ENCODE measurements at places on chromosomes 2 and 18.

DNA sequence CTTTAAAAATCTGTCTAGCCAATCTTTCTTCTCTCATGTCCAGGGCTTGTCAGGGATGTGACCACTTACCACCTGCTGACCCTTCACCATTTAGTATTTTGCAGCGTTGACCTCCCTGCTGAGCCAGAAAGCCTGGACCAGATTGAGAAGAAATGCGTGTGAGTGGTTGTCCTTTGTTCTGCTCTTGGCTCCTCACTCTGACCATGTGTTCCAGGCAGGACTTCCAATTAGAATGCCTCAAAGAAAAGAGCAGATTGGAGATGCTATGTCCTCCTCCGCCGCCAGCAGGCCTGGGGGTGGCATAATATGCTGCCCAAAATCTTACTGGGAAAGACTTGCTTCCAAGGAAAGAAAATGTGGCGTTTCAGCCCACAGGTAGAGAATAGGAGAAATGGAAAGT, 894.1 kb downstream of the SLC4A3 start:
- no peak for DNase-seq

- peak; percentile 61 for DNase-seq
Observed at GRCh38 chr2:24855726-24856125, 62.5 kb downstream of the CENPO start.

DNA sequence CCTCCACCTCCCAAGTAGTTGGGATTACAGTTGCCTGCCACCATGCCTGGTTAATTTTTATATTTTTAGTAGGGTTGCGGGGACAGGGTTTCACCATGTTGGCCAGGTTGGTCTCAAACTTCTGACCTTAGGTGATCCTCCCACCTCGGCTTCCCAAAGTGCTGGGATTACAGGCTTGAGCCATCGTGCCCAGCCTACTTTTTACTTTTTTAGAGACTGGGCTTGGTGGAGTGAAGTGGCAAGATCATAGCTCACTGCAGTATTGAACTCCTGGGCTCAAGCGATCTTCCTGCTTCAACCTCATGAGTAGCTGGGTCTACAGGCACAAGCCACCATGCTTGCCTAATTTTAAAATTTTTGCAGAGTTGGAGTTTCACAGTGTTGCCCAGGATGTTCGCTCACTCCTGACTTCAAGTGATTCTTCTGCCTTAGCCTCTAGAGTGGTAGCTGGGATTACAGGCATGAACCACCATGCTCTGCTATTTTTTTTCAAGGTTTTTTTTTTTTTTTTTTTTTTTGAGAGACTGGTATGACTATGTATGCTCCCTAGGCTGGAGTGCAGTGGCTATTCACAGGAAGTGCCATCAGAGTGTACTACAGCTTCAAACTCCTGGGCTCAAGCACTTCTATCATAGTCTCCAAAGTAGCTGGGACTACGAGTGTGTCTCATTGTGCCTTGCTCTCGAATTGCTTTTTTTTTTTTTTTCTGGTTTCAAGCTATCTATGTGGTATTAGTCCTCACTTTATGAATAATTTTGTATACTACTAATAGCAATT, 11.9 kb downstream of the MSH2 start:
- no peak for DNase-seq

GRCh38 chr2:85705680-85706039, 11.5 kb downstream of the GNLY start:
- peak; percentile 83 for DNase-seq

GRCh38 chr2:109275120-109276012, 146.4 kb downstream of the SH3RF3 start:
- no peak for DNase-seq

DNA sequence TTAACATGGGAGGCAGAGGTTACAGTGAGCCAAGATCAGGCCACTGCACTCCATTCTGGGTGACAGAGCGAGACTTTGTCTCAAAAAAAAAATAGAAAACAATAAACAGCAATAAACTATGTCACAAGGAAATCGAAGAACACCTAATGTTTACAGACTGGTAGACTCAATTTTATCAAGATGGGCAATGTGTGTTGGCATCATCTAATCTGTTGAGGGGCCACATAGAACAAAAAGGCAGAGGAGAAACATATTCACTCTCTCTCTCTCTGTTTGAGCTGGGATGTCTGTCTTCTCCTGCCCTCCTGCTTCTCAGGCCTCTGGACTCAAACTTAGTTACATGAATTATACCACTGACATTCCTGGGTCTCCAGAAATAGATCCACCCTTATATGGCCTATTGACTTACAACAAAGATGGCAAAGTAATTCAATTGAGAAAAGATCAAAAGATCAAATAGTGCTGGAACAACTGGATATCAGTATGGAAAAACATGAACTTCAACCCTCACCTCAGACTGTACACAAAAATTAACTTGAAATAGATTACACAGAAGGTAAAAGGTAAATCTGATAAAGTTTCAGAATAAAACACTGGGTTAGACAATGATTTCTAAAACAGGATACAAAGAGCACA, 703.8 kb upstream of the CRIM1 start:
- DNase-seq = no peak

DNA sequence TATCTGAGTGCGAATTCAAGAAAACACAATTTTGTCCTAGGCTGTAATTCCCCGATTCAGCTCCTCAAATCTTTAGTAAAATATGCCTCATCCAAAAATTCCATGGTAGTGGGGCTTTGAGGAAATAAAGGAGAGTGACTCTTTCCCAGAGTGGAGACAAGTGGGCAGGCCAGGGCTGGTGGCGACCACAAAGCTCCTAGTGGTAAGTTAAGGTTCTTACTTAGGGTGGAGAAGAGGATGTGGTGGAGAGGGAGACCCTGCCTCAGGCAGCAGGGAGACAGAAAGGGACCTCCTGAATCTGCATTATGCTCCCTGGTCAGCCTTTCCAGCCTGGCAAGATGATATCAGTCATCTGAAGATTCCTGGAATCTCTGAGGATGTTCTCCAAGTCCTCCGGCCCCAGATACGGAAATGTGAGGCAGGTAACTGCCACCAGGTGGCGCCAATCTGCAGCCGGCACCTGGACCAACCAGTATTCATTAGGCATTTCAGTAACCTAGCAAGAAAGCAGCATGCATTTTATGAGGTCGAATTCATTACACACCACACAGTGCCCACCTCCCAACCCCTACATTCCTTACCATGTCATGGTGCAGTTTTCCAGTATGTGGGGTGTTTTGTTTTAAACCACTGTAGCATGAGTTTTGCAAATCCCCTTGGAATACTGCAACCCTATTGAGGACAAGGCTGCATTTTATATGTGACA, 106.4 kb downstream of the POLE4 start:
- peak; percentile 79 for DNase-seq

- no peak for DNase-seq
Observed at GRCh38 chr18:12011957-12012549, 30.7 kb downstream of the IMPA2 start.

DNA sequence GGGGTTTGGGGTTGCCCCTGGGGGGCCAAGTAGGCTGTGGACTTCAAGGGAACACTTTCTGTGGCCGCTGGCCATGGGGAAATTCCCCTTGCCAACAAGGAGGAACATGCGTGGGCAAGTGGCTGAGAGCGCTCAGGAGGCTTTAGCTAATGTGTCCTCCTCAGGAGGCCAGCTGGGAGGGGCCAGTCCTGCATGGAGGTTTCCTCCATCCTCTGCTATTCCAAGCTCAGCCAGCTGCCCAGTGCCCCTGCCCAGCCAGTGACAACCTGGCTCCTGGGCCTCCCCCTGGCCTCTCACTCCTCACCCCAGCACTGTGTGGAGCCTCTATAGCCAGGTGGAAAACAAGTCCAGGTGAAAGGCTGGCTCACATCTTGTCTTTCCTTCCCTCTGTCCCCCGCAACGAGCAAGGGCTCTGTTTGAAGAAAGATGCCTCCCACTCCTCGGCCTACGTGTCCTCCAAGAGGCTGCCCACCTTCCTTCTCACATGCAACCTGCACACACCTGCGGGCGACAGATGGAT, 64.4 kb upstream of the DAPL1 start:
- DNase-seq = no peak

Measured in HTR-8/SVneo (cell line).